ENCODE measurements at places on chromosomes 16 and 17. TPM values are rescaled to one million over a fixed set of nuclear protein-coding genes. Genes with fewer than 3 reads are reported as not detected.
A peak's percentile ranks its signal among the peaks of the same experiment; 100 is the strongest.

- DNase-seq = no peak
Measured at GRCh38 chr16:48912360-48912759, 302.4 kb upstream of the N4BP1 start.

DNA sequence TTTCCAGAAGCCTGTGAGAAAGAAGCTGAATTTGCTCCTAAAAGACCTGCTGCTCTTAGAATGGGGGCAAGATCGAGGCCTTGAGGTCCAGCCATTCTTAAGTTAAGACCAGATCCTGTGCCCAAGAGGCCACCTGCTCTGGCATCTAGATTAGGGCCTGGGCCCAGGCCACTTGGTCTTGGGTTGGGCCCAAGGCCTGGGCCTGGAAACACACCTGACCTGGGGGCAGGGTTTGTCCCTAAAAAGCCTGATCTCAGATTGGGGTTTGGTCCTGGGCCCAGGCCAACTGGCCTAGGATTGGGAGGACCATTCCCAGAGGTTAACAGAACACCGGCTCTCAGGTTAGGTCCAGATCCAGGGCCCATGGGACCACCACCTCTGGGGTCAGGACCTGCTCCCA is 12.9 kb downstream of the CHTF8 start:
- no peak for DNase-seq

Gene PDPK1
- 25.0 TPM for total RNA-seq

Gene EVI2B
- 11.3 TPM for total RNA-seq

Gene C16orf95
- total RNA-seq = 0.59 TPM

DNA sequence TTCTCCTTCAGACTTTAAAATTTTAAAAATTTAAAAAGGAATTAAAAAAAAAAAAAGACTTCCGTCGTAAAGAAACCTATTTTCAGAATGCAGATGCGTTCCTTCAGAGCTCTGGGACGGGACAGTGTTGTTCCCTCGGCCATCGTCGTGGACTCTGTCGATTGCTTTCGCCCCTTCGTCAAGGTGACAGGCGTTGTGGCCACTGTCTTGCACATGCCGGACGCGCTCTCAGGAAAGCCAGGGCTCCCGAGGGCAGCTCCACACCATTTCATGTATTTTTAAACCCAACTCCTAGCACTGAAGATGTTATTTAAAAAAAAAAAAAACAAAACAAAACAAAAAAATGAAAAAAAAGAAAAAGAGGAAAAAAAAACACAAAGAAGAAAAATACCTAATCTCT is 22.3 kb downstream of the TMC6 start:
- DNase-seq = no peak

GRCh38 chr16:67104061-67104460 is 5.7 kb upstream of the PHAF1 start:
- no peak for DNase-seq

- DNase-seq = peak; percentile 91
Measured at GRCh38 chr16:27315333-27316037, 1.7 kb downstream of the IL4R start.

- peak; percentile 75 for DNase-seq
Measured at GRCh38 chr17:19304209-19304608, 58.3 kb downstream of the B9D1 start.

DNA sequence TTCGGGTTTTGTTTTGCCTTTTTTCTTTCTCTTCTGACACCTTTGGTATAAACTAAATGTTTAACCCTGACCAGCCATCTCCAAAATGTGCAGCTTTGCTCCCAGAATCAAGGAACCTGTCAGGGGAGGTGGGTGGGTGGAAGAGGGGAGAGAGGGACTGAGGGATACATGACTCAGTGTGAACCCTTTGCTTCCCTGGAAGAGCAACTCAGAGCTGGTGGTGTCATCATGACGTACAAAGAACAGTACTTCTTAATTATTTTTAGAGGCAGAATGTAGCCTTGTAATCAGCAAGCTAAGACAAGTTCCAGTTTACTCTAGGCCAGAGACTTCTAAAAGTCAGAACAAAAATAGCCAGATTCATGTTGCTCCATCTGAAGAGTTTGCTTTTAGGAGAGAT is 119.6 kb upstream of the HAS3 start:
- no peak for DNase-seq

DNA sequence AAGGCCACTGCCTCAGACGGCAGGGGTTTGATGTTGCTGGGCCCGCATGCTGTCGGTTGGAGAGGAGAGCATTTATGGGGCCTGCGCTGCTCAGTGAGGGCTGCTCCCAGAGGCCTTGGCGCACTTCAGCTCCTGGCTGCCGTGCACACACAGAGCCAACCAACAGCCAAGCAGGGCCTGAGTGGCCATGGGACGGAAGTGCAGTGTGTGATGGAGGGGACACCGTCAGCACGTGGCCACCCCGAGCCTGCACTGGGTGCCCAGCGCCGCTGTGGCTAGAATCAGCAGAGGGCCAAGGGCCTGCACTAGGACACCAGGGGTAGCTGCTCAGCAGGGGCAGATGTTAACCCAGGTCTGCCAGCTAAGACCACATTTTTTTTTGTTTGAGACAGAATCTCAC is 21.8 kb downstream of the KLHL36 start:
- no peak for DNase-seq

GRCh38 chr17:46038414-46038813 is 39.4 kb downstream of the STH start:
- DNase-seq = no peak

DNA sequence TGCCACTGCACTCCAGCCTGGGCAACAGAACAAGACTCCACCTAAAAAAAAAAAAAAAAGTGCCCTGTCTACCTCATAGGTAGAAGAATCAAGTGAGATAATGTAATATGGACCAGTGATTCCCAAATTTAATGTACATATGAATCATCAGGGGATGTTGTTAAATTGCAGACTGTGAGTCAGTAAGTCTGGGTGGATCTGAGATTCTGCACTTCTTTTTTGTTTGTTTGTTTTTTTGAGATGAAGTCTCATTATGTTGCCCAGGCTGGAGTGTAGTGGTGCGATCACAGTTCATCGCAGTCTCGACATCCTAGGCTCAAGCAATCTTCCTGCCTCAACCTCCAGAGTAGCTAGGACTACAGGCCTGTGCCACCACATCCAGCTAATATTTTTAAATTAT is 31.6 kb downstream of the HOXB1 start:
- no peak for DNase-seq

Data from right atrium auricular region (tissue), 2 donors.